ENCODE measurements at places on chromosomes 13 and 19.

GRCh38 chr13:110044551-110045111 lies 258.2 kb upstream of the IRS2 start:
- no peak for DNase-seq
- peaks cover 3% of the 10 kb centered on the region for H3K36me3 ChIP-seq
- H3K27me3 ChIP-seq, result peaks cover 11% of the 10 kb centered on the region
- no peak overlapping the region for H3K27ac ChIP-seq

GRCh38 chr13:39580881-39581575 lies 22.0 kb downstream of the LHFPL6 start:
- no peak overlapping the region for H3K27ac ChIP-seq
- peaks cover 10% of the 10 kb centered on the region for H3K36me3 ChIP-seq
- no peak for DNase-seq

GRCh38 chr19:41795031-41795461 lies 1.3 kb upstream of the CEACAM3 start:
- H3K4me1 ChIP-seq, result no peaks in the 10 kb centered on the region
- peak; percentile 48 for DNase-seq
- H3K4me3 ChIP-seq, result no peak overlapping the region
- H3K27me3 ChIP-seq, result peaks cover 76% of the 10 kb centered on the region

- no peaks in the 10 kb centered on the region for H3K27me3 ChIP-seq
- H3K4me1 ChIP-seq, result peaks cover 21% of the 10 kb centered on the region
- no peak for DNase-seq
- H3K36me3 ChIP-seq, result no peaks in the 10 kb centered on the region
- peak overlapping the region; percentile 9 for H3K27ac ChIP-seq
Measured at GRCh38 chr13:48575031-48575430, 42.2 kb upstream of the RCBTB2 start.

- no peak for DNase-seq
- no peaks in the 10 kb centered on the region for H3K4me1 ChIP-seq
- no peak overlapping the region for H3K4me3 ChIP-seq
- peaks cover 3% of the 10 kb centered on the region for H3K36me3 ChIP-seq
- H3K27ac ChIP-seq, result no peak overlapping the region
- H3K27me3 ChIP-seq, result no peaks in the 10 kb centered on the region
Measured at GRCh38 chr13:51978796-51979556, 32.3 kb downstream of the ATP7B start.

- H3K36me3 ChIP-seq, result no peaks in the 10 kb centered on the region
- no peak for DNase-seq
- H3K4me3 ChIP-seq, result no peak overlapping the region
- no peaks in the 10 kb centered on the region for H3K27me3 ChIP-seq
- peaks cover 8% of the 10 kb centered on the region for H3K4me1 ChIP-seq
- no peak overlapping the region for H3K27ac ChIP-seq
Measured at GRCh38 chr19:42053037-42053935, 16.7 kb downstream of the GRIK5 start.

- H3K4me1 ChIP-seq, result peaks cover 52% of the 10 kb centered on the region
- no peak overlapping the region for H3K27ac ChIP-seq
- no peak for DNase-seq
- no peak overlapping the region for H3K4me3 ChIP-seq
Measured at GRCh38 chr19:35000338-35000646, 169 bp downstream of the GRAMD1A start.

DNA sequence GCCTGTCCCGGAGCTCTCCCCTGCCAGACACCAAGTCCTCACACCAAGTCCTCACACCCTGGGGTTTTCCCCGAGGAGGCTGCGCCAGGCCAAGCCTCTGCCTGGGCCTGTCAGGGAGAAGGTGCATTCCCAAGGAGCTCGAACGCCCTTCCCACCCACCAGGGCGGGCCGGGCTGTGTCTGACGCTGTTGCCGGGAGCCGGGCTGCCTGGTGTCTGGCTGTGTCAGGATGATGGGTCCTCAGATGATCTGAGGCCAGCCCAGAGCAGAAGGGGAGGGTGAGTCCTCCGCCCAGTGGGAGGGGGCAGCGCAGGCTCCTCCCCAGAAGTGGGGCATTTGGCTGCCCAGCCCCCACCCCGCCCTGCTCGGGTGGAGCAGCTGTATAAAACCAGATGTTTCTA lies 2.3 kb upstream of the HAS1 start:
- H3K36me3 ChIP-seq, result no peaks in the 10 kb centered on the region
- peak overlapping the region; percentile 79 for H3K27ac ChIP-seq
- DNase-seq, result no peak
- no peak overlapping the region for H3K4me3 ChIP-seq

DNA sequence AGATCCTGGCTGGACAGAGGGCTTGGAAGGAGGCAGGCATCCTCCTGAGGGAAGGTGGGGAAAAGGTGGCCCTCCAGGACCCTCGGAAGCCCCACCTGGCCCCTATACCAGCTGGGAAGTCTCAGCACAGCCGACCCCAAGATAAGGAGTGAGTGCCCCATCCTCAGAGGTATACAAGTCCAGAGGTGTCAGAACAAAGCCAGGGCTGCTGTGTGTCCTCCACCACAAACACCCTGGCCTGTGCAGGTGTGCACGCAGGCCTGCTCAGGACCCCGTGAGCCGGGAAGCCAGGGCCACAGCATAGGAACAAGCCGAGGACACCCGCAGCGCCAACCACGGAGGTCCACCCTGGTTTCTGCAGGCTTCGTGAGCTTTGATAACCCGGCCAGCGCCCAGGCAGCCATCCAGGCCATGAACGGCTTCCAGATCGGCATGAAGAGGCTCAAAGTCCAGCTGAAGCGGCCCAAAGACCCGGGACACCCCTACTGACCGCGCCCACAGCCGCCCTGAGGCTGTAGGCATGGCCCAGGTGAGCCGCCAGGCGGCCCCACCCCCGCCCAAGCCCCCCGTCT lies 68.6 kb downstream of the CELF5 start:
- no peak overlapping the region for H3K27ac ChIP-seq
- no peaks in the 10 kb centered on the region for H3K4me1 ChIP-seq
- no peaks in the 10 kb centered on the region for H3K36me3 ChIP-seq
- peaks cover 43% of the 10 kb centered on the region for H3K27me3 ChIP-seq
- no peak for DNase-seq

- H3K36me3 ChIP-seq, result no peaks in the 10 kb centered on the region
- no peaks in the 10 kb centered on the region for H3K27me3 ChIP-seq
- H3K27ac ChIP-seq, result no peak overlapping the region
- no peak for DNase-seq
- peaks cover 26% of the 10 kb centered on the region for H3K4me1 ChIP-seq
Measured at GRCh38 chr13:80871481-80871880, 530.6 kb upstream of the SPRY2 start.

- H3K27ac ChIP-seq, result no peak overlapping the region
- H3K36me3 ChIP-seq, result no peaks in the 10 kb centered on the region
- H3K4me3 ChIP-seq, result no peak overlapping the region
Measured at GRCh38 chr19:54247106-54247930, 4.7 kb upstream of the LILRA6 start.

GRCh38 chr19:38729653-38730469 lies 14.4 kb downstream of the CAPN12 start:
- peaks cover 7% of the 10 kb centered on the region for H3K36me3 ChIP-seq
- peaks cover 7% of the 10 kb centered on the region for H3K4me1 ChIP-seq
- H3K27ac ChIP-seq, result peak overlapping the region; percentile 67
- peak; percentile 84 for DNase-seq
- peaks cover 7% of the 10 kb centered on the region for H3K27me3 ChIP-seq

DNA sequence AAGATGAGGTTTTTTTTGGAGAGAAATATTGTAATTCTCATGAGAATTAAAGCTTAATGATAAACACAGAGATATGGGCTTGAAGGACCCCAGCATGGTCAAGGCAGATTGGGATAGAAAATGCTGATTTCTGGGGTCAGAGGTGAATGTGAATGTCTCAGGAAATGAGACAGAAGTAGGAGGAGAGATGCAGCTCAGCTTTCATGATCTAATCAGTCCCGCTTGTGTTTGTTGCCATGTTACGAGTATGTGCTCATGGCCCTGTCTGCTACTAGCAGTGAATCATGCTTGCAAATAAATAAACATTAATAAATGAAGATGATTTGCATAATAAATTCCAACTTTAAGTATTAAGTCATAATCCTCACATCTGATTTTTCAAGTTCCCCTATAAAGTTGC lies 23.0 kb upstream of the NDFIP2 start:
- H3K27ac ChIP-seq, result peak overlapping the region; percentile 78
- H3K27me3 ChIP-seq, result no peaks in the 10 kb centered on the region
- H3K4me1 ChIP-seq, result peaks cover 3% of the 10 kb centered on the region
- DNase-seq, result no peak

DNA sequence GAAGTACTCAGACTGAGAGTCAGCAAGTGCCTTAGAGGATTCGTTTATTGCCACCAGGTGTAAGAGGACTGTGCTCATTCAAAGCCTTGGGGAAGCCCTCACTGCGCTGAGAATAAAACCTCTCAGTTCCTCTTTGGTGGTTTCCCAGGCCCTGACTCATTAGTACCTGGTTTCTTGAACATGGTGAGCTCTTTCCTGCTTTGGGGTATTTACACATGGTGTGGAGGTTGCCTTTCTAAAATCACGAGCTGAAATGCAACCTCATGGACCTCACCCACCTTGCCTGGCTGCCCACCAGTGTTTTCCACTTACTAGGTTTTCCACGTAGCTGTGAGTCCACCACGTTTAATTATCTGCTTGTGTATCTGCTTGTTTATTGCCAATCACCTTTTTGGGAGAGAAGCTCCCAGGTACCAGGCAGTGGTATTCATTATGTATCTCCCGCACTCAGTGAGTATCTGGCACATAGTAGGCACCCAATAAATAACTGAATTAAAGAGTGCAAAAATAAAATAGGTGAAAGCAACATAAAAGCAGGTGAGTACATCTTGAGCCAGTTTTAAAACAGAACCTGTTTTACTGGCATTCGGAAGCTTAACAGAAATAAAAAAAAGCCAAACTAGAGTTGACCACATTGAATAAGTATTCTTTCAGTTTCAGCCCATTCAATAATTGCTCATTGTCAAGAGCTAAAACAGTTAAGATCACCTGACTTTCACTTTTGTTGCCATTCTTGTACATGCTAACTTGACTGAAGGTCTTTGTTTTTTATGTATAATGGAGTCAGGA lies 533.0 kb downstream of the MYO16 start:
- H3K27ac ChIP-seq, result no peak overlapping the region
- peaks cover 32% of the 10 kb centered on the region for H3K4me1 ChIP-seq
- H3K27me3 ChIP-seq, result no peaks in the 10 kb centered on the region
- no peak for DNase-seq
- H3K4me3 ChIP-seq, result no peak overlapping the region

- no peak overlapping the region for H3K4me3 ChIP-seq
- no peaks in the 10 kb centered on the region for H3K36me3 ChIP-seq
Measured at GRCh38 chr13:44219577-44220548, 153.8 kb upstream of the SERP2 start.

GRCh38 chr19:30852168-30852567 lies 480.0 kb downstream of the ZNF536 start:
- DNase-seq, result no peak
- no peaks in the 10 kb centered on the region for H3K36me3 ChIP-seq
- H3K27ac ChIP-seq, result no peak overlapping the region
- H3K27me3 ChIP-seq, result no peaks in the 10 kb centered on the region
- peaks cover 4% of the 10 kb centered on the region for H3K4me1 ChIP-seq

DNA sequence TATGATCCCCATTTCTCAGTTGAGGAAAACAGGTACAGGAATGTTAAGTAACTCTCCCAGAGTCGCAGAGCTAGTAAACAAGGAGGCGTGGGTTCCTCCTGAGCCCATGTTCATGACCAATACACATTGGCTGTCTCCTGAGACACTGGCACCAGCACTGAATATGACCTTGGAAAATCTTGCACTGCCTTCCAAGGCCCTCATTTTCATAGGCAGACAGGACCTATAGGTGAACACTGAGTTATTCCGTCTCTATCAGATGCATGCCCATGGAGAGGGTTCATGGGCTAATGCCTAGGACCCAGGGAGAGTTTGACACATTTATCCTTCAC lies 504.8 kb downstream of the RFC3 start:
- no peaks in the 10 kb centered on the region for H3K36me3 ChIP-seq
- H3K27me3 ChIP-seq, result no peaks in the 10 kb centered on the region
- no peak for DNase-seq
- peaks cover 3% of the 10 kb centered on the region for H3K4me1 ChIP-seq
- no peak overlapping the region for H3K4me3 ChIP-seq
- H3K27ac ChIP-seq, result no peak overlapping the region

GRCh38 chr19:13022859-13023636 lies 27.8 kb downstream of the NFIX start:
- no peak overlapping the region for H3K27ac ChIP-seq
- DNase-seq, result no peak
- no peak overlapping the region for H3K4me3 ChIP-seq

DNA sequence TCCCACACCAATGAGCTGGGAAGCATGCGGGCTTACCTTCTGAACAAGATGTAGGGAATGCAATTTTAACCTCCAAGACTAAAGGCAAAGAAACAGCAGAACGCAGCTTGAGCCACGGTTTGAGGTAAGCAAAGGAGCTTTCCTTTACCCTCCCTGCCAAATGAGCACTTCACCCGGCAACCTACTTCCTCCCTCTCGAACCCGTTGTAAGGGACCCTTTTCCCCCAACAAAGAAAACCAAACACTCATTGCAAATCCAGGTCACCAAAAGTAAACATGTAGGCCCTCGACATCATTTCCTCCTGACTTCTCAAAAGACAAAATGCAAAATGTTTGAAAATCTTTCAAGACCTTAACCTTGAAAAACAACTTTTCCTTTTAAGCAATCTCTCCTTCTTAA lies 65.3 kb downstream of the ABCC4 start:
- H3K36me3 ChIP-seq, result peaks cover 8% of the 10 kb centered on the region
- H3K4me1 ChIP-seq, result peaks cover 8% of the 10 kb centered on the region
- H3K27ac ChIP-seq, result peak overlapping the region; percentile 68
- no peak overlapping the region for H3K4me3 ChIP-seq

DNA sequence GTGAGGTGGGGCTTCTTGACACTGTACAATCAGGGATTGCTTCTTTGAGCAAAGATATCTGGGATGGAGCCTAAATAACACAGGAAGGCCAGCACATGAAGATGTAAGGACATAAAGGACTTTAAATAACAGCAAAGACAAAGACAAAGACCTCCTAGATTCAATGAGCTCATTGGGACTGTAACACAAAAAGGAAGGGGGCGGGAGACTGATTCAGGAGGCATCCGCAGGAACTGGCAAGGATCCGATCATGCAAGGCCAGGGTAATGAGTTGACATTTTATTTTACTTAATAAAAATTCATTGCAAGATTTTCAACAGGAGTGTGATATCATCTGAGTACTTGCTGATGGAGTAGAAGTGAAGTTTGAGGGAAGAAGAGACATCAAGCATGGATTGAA lies 121.5 kb downstream of the LHFPL6 start:
- DNase-seq, result no peak
- peak overlapping the region; percentile 53 for H3K27ac ChIP-seq
- H3K4me3 ChIP-seq, result no peak overlapping the region
- H3K4me1 ChIP-seq, result peaks cover 47% of the 10 kb centered on the region
- no peaks in the 10 kb centered on the region for H3K36me3 ChIP-seq

Measured in neural crest cell (in vitro differentiated cells).